NCI-H510A treated with DMSO at 0.1 percent for 48 hours (cell line): ENCODE measurements at places on chromosomes 3 and 15.
A peak's percentile ranks its signal among the peaks of the same experiment; 100 is the strongest.

GRCh38 chr3:117417411-117417810 lies 707.8 kb downstream of the TUSC7 start:
- no peak for DNase-seq

DNA sequence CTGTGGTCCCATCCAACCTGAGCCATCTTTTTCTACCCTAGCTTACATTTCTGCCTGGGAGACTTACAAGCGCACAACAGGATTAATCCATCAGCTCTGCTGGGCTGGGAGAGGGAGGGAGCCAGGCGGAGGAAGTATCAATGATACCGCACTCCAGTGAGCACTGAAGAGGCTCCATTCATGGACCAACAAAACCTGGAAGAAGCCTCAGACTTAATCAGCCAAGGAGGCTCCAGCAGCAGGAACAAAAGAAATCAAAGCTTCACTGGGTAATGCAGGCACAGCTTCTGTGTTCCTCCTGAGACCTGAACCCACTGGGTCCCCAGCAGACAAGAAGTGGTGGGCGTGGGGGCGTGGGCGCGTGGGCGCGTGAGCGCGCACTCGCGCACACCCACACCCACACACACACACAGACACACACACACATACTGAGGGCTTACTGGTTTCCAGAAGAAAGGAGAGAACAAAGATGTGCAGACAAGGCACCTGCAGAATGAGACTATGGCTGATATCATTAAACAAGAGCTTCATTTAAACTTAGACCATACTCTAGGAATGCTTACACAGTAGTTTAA lies 87.0 kb upstream of the BOC start:
- no peak for DNase-seq

DNA sequence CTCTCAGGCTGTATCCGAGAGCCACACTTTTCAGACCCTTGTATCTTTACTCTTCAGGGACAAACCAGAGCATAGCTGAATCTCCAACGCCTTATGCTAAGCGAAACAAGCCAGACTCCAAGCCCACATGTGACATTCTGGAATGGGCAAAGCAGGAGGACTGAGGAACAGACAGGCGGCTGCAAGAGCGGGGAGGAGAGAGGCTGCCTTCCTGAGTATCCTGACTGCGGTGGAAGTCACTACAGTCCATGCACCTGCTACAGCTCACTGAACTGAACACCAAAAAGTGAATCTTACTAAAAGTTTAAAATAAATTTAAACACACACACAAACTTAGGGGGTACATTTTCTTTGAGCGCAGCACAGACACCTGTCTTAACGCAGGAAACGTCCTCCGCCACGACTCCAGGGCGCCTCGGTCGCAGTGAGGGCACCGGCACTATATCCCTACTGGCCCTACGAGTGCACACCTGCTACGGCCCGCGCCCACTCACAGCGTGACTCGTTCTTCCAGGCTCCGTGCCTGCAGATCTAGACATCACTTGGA lies 1.4 kb downstream of the CYFIP1 start:
- peak; percentile 5 for DNase-seq

GRCh38 chr3:61439122-61439458 lies 122.3 kb upstream of the PTPRG start:
- no peak for DNase-seq

DNA sequence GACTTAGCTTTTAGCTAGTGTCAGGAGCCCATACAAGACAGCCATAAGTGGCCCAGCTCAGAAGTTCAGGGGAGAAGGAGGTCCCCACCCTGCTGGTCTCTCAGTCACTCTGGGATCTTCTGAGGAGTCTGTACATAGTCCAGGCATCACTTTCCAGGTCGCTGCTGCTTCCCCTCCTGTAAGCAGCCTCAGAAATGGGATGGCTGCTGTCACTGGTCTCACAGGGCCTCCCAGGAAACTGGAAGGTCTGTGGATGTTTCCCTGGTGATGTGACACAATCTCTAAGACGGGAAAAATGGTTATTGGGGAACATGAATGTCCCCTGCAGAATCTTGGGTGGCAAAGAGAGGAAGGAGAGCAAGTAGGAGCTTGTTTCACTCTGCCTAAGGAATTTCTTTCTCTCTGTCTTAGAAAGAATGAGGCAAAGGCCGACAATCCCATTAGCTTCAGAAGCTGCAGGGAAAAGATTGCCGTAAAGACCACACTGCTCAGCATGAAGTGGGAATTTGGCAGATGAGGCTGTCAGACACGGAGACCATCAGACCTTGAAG lies 43.2 kb upstream of the TNFAIP8L3 start:
- DNase-seq, result no peak

GRCh38 chr3:155640098-155640497 lies 104.8 kb downstream of the PLCH1 start:
- no peak for DNase-seq

DNA sequence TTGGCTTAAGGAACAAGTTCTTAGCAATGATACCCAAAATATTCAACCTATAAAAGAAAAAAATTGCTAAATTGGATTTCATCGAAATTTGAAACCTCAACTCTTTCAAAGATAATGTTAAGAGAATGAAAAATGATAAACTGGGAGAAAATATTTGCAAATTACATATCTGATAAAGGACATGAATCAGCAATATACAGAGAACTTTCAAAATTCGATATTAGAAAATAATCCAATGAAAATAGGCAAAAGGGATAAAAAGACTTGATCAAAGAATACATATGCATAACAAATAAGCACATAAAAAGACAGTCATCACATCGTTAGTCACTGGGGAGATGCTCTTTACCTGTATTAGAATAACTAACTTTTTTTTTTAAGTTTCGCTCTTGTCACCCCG lies 73.0 kb upstream of the NEO1 start:
- DNase-seq, result no peak

DNA sequence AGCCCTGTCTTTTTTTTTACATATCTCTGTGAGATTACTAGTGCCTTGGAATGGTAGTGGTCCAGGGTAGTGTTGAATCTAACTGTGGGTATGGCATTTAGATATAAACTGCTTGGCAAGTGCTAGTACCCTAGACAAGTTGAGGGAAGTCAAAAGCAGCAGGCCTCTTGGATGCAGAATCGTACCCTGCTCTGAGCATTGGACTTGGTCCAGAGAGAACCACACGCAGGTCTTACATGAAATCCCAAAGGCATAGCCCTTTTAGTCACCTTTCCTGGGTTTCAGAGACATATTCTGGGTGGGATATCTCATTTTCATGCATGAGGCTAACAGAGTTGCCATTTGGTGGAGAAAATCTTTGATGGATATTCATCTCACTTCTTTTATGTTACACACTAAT lies 641.4 kb downstream of the PDCD6IP start:
- DNase-seq, result no peak

- DNase-seq, result no peak
These were observed 125.4 kb downstream of the VGLL3 start for GRCh38 chr3:86865506-86865905.

- no peak for DNase-seq
These were observed 355.8 kb upstream of the IL12A start for GRCh38 chr3:159632851-159633250.

GRCh38 chr3:29281344-29282241 lies 722 bp downstream of the RBMS3 start:
- DNase-seq, result no peak

DNA sequence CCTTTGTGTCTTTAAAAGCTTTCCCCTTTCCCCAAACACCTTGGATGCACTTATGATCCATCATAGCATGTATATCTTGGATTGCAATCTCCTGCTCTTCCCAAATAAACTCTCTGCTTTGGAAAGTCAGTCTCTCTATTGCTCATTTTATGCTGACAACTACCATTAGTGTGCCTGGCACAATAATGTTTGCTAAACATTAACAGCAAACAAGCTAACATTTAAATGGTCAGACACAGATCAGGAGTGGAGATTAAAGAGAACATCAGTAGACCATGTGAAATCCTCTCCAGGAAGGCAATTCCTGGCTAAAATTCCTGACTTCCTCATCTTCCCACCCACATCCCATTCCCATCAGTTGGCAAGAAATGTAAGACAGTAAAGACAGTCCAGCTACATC lies 44.3 kb upstream of the EIF1B start:
- no peak for DNase-seq

GRCh38 chr3:76501315-76501714 lies 538.6 kb upstream of the ROBO2 start:
- DNase-seq, result no peak

GRCh38 chr15:40932649-40933516 lies 3.7 kb downstream of the DLL4 start:
- peak; percentile 61 for DNase-seq

DNA sequence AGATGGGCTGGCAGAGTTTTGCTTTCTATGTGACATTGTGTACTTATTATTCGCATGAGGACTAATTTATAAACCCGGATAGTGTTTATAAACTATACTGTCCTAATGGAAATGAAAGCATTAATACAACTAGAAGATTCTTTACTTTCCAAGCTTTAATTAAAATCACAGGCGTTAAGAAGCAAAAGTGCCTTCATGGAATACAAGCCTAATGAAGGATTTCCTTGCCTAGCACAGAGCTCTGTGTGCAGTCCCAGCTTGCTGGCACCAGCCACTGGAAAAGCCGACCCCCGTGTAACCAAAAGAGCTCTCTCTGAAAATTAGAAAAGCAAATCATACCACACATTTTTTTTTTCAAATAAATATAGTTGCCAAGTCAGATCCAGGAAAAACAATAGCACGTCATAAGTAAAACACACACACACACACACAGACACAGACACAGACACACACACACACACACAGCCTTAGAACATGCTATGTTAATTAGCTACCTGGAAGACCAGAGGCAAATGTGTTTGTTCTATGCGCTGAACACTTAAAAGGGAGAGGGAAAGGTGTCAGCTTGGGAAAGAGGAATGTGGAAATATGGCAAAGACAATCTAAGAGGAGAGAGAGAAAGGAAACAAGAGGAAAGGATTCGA lies 1084.2 kb downstream of the TUSC7 start:
- DNase-seq, result no peak

DNA sequence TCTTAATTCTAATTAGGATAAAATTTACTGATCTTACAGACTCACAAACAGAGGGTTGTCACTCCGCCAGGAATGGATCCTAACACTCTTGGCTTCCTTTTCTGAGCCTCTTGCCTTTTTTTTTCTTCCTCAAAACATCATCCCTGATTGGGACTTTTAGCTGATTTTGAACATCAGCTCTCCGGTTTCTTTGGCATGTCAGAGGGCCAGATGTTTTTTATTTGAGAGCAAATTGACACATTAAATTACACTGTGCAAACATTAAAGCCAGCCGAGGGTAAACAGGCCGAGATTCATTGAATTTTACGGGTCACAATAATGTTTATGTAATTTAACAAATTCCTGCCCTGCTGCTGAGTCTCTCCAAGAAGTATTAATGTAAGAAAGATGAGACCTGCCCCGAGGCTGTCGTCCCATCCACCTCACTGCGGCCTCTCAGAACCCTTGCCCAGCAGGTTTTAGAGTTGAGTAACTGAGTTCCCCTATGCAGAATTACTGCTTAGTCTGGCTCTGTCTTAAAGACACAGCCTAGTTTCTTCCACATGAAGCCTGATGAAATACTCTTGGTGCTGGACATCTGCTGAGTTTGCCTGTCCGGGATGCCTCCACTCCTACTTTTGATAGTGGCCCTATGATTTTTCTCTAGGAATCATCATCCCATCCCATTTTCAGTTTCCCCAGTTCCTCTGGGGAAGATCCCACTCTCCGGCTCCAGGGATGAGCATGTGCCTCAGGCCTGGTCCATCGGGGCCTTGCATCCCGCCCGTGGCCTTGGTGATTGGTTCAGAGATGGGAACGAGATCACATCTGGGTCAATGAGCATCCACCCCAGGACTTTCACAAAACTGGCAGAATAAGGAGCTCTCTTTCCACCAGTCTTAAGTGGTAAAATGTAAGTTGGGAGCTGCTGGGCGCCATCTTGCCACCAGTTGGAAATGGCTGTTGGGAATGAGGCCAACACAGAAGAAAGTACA lies 226.6 kb upstream of the TLE3 start:
- DNase-seq, result no peak

DNA sequence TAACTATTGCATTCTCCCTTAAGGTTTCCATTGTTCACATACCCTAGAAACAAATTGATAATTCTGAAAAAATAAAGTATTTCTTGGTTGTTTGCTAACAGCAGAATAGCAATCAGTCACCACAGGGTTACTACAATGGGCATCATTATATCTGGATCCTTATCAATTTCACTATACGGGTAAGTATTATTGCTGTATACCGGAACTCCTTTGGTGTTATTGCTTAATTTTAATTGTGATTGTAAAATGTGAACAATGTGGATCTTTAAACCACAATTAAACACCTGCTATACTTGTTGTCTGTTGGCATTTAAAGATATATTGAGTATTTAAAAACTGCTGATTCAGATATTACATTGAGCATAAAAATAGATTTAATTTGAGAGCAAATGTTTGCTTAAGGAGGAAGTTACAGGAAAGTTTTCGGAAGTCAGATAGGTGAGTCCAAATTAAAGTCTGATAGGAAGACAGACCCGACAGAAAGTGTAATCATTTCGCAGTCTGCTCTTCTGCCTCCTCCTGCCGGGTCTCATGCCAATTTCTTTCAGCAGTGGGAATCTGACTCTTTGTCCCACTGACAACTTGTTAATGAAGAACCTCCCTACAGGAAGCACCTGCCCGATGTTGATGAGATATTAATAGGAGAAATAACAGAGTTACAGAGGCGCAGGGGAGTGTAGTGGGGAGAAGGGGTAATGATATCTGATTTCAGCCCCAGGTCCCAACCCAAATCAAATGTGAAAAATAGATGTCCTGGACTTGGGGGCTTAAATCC lies 169.7 kb upstream of the TBC1D5 start:
- DNase-seq, result no peak

- DNase-seq, result no peak
These were observed 10.6 kb downstream of the SETMAR start for GRCh38 chr3:4313606-4314293.

DNA sequence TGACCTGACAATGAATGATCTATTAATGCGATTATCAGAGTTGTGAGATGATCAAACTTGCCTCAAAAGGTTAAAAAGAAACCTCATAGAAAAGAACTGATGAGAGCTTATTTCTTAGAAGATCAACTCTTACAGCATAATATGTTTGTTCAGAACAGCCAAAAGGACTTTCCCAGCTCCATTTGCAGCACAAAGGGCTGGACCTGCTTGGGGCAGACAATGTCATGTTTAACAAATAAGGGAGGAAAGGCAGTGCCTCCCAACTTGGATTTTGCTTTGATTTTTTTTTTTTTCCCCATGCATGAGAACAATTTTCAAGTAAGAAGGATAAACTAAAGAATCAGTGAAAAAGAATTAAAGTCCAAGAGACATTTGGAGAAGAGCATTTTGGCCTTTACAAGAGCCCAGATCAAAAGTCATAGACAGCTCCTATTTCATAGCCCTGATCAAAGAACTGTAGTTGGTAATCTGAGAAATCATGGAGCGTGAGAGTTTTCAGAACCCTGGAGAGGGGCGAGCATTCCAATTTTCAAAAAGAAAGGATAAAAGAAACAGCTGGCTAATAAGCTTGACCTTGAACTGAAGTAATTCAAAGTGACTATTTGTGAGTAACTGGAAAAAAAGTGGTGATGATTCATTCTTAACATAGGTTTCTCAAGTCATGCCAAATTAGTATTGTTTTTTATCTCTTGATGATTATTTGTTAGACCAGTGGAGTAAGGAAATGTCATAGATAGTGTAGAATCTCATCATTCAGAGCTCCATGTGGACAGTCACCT lies 136.0 kb upstream of the CFAP20DC start:
- no peak for DNase-seq

GRCh38 chr15:73996267-73996666 lies 1.8 kb downstream of the PML start:
- DNase-seq, result no peak
